ENCODE measurements at places on chromosomes 11 and 22. TPM values are rescaled to one million over a fixed set of nuclear protein-coding genes. Genes with fewer than 3 reads are reported as not detected.

DNA sequence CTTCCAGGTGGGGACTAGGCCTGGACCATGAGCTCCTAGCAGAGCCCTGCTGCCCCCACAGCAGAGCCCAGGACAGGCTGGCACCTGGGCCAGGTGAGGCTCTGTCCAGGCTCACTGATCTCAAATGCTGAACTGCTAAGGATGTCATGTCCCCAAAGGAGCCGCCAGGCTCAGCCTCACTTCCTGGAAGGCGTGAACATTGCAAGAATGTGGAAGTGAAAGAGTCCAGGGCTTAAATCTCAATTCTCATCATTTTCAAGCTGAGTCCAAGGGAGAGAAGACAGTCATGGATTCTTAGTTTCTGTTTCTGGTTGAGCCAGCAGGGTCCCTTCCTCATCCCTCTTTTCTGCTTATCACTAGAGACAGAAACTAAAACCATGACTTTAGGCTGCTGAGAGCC lies 5.0 kb downstream of the ASCL2 start:
- peaks cover 5% of the 10 kb centered on the region for H3K27me3 ChIP-seq
- peak; percentile 38 for DNase-seq
- no peaks in the 10 kb centered on the region for H3K36me3 ChIP-seq
- peaks cover 22% of the 10 kb centered on the region for H3K4me1 ChIP-seq
- peak overlapping the region; percentile 80 for H3K27ac ChIP-seq

DNA sequence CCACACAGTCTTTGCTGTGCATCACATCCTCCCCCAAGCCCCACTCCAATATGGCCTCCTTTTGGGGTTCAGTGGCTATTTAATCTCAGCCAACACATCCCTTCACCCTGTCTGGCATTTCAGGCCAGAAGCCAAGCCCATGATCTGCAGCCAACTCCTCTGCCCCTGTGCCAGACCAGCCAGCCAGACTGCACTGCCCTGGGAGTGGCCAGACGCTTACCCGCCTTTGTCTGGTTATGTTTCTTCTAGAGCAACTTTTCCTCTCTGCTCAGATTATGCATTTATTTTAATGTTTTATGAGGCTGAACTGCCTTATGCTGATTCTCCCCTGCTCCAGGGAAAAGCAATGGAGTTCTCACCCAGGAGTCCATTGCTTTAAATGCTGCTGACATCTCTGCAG lies 206.7 kb upstream of the TBCEL start:
- H3K36me3 ChIP-seq = no peaks in the 10 kb centered on the region
- peaks cover 12% of the 10 kb centered on the region for H3K27me3 ChIP-seq
- no peak for DNase-seq
- no peak overlapping the region for H3K4me3 ChIP-seq
- H3K4me1 ChIP-seq = no peaks in the 10 kb centered on the region
- no peak overlapping the region for H3K27ac ChIP-seq

- peaks cover 11% of the 10 kb centered on the region for H3K27me3 ChIP-seq
- no peak overlapping the region for H3K4me3 ChIP-seq
- H3K36me3 ChIP-seq = no peaks in the 10 kb centered on the region
- H3K27ac ChIP-seq = no peak overlapping the region
- H3K4me1 ChIP-seq = peaks cover 6% of the 10 kb centered on the region
- no peak for DNase-seq
These were observed 16.7 kb upstream of the ELFN2 start for GRCh38 chr22:37443977-37444376.

DNA sequence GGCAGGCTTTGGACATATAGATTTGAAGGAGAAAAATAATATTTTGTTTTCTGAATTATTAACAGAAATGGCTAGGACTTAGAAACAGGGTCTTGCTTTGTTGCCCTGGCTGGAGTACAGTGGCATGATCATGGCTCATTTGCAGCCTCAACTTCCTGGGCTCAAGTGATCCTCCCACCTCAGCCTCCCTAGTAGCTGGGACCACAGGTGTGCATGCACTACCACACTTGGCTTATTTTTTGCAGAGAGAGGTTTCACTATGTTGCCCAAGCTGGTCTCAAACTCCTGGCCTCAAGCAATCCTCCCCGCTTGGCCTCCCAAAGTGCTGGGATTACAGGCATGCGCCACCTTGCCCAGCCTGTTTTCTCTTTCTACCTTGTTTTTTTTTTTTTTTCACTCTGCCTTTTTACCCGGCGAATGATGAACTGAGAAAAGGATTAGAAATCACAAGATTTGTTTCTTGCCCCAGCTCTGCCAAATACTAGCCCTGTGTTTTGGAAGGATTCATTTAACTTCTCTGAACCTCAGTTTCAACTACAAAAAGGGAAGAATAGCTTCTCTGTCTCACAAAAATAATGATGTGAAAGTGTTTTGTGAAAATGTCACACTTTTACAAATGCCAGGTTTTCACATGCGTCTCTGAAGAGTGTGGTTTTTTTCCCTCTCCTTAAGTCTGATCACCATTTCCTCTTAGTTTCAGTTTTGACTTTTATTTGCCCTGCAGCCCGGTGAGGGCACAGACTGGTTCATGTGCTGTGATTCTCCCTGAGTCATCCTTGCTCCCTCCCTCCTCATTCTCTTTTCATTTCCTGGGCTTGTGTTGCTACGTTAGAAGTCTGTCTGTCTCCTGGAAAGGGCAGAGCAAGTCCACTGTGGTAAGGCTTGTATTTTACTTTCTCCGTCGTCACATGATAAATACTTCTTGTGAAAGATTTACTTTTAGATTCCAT lies 67.7 kb downstream of the BCL2L13 start:
- peak overlapping the region; percentile 59 for H3K4me3 ChIP-seq
- H3K36me3 ChIP-seq = peaks cover 8% of the 10 kb centered on the region
- DNase-seq = peak; percentile 61
- H3K27ac ChIP-seq = peak overlapping the region; percentile 89
- H3K27me3 ChIP-seq = no peaks in the 10 kb centered on the region

DNA sequence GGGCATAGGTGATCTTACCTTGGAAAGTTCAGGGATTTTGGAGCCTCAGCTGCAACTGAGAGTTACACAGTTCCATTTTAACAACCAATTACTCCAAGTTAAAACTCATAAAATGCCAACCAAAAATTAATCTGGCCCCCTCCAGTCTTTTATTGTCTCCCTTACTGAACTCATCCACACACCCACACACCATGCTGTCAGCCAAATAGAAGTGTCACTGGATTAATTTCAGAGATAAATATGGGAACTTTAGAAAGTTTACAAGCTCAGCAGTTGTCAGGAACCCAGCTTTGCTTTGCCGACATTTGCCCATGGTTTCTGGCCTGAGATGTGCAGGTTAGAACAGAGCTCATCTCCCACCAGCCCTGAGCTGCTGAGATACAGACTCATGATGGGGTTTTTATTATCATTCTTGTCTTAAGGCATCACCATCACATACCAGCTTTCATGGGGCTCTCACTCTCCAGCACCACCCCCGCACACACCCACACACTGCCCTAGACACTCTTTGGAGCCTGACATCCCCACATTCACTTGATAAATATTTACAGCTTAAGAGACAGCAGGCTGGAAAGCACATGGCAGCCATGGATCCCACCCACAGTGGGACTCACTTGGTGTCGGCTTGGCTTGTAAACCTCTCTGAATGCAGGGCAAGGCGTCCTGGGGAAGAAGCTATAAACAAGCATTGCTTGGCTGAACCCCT lies 23.7 kb upstream of the CTR9 start:
- H3K4me1 ChIP-seq = peaks cover 18% of the 10 kb centered on the region
- no peak overlapping the region for H3K27ac ChIP-seq
- H3K27me3 ChIP-seq = peaks cover 28% of the 10 kb centered on the region
- H3K36me3 ChIP-seq = peaks cover 2% of the 10 kb centered on the region

DNA sequence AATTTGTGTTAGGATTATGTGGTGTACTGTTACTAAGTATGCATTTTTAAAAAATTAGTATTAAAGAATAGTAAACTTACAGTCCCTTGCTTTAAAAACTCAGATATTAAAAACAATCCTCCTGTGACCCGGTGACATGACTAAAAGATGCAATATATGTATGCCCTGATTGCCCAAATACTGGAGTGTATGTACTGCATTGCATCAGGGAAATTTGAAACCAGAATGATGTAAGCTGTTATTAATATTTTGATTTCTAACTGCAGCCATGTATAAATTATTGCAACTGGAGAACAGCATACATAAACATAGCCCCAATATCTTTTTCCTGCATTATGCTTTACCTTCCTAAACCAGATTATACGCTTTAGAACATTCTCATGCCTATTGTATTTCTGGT lies 3.7 kb upstream of the HSPA8 start:
- peaks cover 43% of the 10 kb centered on the region for H3K4me1 ChIP-seq
- peaks cover 28% of the 10 kb centered on the region for H3K36me3 ChIP-seq
- H3K27me3 ChIP-seq = no peaks in the 10 kb centered on the region
- DNase-seq = no peak
- H3K4me3 ChIP-seq = peak overlapping the region; percentile 58

- H3K36me3 ChIP-seq = no peaks in the 10 kb centered on the region
- H3K27me3 ChIP-seq = no peaks in the 10 kb centered on the region
- no peak overlapping the region for H3K4me3 ChIP-seq
- no peaks in the 10 kb centered on the region for H3K4me1 ChIP-seq
These were observed 1014.1 kb upstream of the RAG2 start for GRCh38 chr11:37612146-37612545.

- H3K27me3 ChIP-seq = no peaks in the 10 kb centered on the region
- no peak overlapping the region for H3K27ac ChIP-seq
- peaks cover 36% of the 10 kb centered on the region for H3K36me3 ChIP-seq
These were observed 28.6 kb downstream of the PPP2R1B start for GRCh38 chr11:111737444-111738210.

- no peak overlapping the region for H3K4me3 ChIP-seq
- H3K36me3 ChIP-seq = no peaks in the 10 kb centered on the region
- no peaks in the 10 kb centered on the region for H3K4me1 ChIP-seq
- H3K27me3 ChIP-seq = peaks cover 2% of the 10 kb centered on the region
- H3K27ac ChIP-seq = no peak overlapping the region
These were observed 178.7 kb upstream of the POU2AF2 start for GRCh38 chr11:111066846-111067245.

DNA sequence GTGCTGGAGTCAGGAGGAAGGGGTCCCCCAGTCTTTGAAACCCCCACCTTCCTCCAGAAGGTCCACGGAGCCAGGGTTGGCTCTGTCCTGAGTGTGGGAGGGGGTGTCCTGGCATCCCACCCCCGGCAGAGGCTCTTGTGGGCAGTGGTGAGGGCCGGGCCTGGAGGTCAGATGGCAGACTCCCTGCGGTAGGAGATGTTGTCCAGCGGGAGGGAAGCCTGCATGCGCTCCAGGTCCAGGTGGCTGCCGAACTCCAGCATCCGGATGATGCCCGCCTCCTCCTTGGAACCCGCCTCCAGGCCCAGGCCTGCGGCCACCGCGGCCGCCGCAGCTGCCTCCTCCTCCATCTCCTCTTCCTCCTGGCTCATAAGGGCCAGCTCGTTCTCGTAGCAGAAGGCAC lies 28.4 kb downstream of the KCNJ4 start:
- H3K4me1 ChIP-seq = no peaks in the 10 kb centered on the region
- no peak overlapping the region for H3K4me3 ChIP-seq
- DNase-seq = no peak
- no peaks in the 10 kb centered on the region for H3K27me3 ChIP-seq
- H3K36me3 ChIP-seq = no peaks in the 10 kb centered on the region
- H3K27ac ChIP-seq = no peak overlapping the region

DNA sequence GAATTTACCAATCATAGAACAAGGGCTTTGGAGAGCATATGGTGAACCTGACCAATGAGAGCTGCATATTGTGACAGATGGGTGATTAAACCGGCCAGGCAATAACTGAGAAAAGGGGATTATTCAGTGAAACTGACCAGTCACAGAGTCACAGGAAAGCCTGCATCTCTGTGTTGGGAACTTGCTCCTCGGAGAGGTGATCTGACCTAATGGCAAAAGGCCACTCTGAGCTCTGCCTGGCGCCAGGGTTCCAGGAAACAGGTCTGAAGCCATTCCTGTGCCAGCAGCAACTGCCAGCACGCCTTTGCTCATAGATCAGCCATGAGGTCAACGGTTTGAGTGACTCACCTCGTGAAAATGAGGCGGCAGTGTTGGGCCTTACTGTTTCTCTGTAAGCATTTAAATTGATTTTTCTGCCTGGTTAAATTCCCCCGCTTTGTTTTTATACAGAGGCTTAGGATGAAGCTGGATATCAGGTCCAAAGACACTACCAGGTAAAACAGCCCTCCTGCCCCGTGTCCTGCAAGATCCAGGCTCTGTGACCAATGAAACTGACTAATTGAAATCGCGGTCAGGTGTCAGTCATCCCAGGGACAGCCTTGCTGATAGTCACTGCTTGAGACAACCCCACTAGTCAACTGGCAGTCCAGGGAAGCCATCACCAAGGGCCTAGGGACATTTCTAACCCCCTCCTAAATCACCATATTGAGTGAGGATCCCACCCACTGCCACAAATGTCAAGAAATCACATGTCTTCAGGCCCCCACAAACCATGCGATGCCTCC lies 35.8 kb upstream of the MYOD1 start:
- H3K4me1 ChIP-seq = no peaks in the 10 kb centered on the region
- no peaks in the 10 kb centered on the region for H3K36me3 ChIP-seq
- no peak overlapping the region for H3K4me3 ChIP-seq
- peaks cover 18% of the 10 kb centered on the region for H3K27me3 ChIP-seq
- no peak overlapping the region for H3K27ac ChIP-seq

- H3K4me1 ChIP-seq = peaks cover 11% of the 10 kb centered on the region
- H3K27ac ChIP-seq = no peak overlapping the region
- H3K4me3 ChIP-seq = no peak overlapping the region
These were observed 29.5 kb upstream of the IGSF9B start for GRCh38 chr11:133985981-133986944.

DNA sequence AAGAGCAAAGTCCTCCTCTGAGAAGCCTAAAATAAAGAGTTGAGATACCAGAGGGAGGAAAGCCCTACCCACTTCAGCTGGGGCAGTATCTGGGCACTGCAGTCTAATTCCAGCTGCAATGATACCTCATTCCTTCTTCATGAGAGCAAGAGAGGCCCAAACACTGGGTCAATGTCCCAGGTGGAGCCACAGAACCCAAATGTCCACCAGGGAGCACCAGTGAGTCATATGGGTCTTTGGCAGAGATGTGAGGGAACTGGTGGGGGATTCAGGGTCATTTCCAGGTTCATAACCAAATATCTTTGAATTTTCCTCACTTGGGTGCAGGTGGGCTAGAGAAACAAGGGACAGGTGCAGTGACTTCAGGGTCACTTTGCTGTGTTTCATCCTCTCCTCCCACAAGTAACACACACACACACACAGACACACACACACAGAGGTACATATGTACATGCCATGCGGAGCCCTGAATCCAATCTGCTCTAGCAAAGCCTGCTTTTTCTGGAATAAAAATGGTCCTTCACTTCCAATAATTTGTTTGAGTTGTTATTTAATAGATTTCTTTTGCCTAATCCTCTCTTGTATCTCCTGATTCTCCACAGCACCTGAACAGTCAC lies 585.4 kb downstream of the SOX6 start:
- H3K36me3 ChIP-seq = no peaks in the 10 kb centered on the region
- H3K27me3 ChIP-seq = no peaks in the 10 kb centered on the region
- no peaks in the 10 kb centered on the region for H3K4me1 ChIP-seq
- peak; percentile 14 for DNase-seq
- no peak overlapping the region for H3K4me3 ChIP-seq

- no peak overlapping the region for H3K4me3 ChIP-seq
- peaks cover 17% of the 10 kb centered on the region for H3K36me3 ChIP-seq
- peaks cover 9% of the 10 kb centered on the region for H3K4me1 ChIP-seq
These were observed 22.9 kb downstream of the PACSIN2 start for GRCh38 chr22:42992092-42992491.

Gene KRTAP5-1
- total RNA-seq = not detected

Gene TUBA8
- total RNA-seq = 2.2 TPM

Gene SYT9
- total RNA-seq = not detected

Gene CASP5
- not detected for total RNA-seq

Gene NCR3LG1
- 0.30 TPM for total RNA-seq
